ENCODE measurements at places on chromosomes 7 and 10. TPM values are rescaled to one million over a fixed set of nuclear protein-coding genes. Genes with fewer than 3 reads are reported as not detected.

DNA sequence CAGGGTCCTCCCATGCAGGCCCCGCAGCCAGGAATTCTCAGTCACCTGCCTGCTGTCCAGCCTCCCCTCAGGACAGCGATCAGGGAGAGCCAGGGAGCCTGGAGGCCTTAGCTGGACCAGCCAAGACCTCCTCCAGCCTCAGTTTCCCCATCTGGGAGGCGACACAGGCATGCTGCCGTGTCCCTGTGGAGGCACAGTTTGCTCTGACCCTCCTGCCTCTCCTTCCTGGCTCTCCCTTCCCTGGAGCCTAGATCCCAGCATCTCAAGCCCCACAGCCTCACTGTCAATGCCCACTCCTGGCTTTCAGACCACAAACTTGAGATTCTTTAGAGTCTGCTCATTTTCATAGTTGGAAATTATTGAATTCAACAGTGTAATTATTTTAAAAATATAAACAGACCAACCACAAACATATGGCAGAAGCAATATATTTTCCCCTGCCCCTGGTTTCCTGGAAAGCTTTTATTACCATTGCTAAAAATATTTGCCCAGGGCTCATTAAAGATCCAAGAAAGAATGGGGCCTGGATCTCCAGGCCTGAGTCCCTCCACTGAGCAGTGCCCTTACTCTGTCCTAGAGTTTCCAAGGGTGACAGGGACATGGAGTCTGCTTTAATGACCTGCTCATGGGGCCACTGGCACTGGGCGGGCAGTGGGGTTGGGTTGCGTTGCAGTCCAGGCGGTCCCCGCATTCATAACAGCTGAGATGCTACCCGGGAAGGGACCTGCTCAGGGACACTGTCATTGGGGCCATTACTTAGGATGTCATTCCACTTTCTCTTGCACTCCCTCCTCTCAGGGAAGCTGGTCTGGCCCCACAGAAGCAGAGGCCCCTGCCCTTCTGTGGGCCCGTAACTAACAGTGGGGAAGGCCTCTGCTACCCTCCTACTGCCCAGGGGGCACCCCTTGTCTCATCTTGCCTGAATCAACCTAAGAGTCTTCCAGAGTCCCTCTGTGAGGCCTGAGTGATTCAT, 81.6 kb upstream of the CHST15 start:
- no peak for DNase-seq

- no peak for DNase-seq
These were observed 523.9 kb upstream of the MGMT start for GRCh38 chr10:128943111-128943510.

GRCh38 chr10:71136036-71136721, 76.2 kb upstream of the UNC5B start:
- no peak for DNase-seq

DNA sequence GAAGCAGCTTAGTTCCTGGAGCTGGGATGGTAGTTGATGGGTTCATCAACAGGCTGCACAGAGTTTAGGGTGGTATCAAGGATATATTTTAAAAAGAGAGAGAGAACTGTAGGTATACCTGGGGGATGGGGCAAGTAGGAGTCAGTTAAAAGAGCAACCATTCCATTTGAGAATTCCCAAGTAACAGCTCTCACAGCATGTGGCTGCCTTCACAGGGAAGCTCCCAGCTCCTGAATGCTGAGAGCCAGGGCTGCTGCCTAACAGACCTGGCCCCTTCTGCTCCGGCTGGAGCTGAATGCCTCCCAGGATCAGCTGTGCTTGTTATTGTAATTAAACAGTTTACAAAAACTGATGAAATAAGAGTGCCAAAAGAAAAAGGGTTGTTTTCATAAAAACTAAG, 58.8 kb upstream of the GPR26 start:
- no peak for DNase-seq

GRCh38 chr10:69416695-69417094, at the start of gene TACR2:
Gene TACR2, minus strand, starts transcription at chr10:69416918. Its CDS starts 595 bp downstream, at chr10:69416323.
- no peak for DNase-seq

GRCh38 chr7:26863518-26864308, 677 bp downstream of the SKAP2 start:
- DNase-seq: peak; percentile 14

GRCh38 chr7:12458520-12459131, 55.0 kb upstream of the VWDE start:
- DNase-seq: no peak

GRCh38 chr10:62707810-62708209, 96.7 kb upstream of the ADO start:
- no peak for DNase-seq

GRCh38 chr10:119575991-119576390, 20.8 kb downstream of the TIAL1 start:
- DNase-seq: no peak

DNA sequence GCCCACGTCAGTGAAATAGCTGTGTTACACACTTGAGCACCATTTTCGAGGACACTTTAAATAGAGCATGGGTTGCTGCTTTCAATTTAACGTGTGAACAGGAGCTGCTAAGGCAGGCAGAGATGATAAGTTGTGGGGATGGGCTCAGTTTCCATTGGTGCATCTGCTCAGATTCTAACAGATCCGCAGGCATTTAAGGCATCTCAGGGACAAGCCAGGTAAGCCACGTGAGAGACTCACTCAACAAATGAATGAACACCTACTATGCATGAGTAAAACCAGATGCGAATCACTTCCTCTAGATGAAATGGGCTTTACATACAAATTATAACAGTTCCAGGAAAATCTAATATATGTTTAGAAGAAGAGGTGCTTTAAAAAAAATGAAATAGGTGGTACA, 34.6 kb downstream of the PLXNA4 start:
- no peak for DNase-seq

DNA sequence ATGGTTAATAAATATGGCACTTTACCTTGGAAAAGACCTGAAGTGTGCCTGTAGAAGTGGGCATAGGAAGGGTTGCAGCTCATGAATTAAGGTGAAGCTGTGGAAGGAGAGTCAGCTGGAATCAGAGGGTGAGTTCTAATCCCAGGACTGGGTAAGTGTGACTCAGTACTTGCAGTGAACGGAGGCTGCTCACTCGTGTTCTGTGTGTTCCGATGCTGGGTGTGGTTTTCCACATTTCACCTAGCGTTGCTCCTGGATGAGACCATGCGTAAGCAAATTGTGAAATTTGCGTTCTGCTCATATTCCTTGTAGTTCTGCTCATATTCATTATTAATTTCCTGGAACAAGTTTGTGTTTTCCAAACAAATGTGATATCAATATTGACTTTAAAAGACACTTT, 22.4 kb upstream of the TMEM236 start:
- no peak for DNase-seq

GRCh38 chr10:44258019-44258418, 126.9 kb downstream of the CXCL12 start:
- DNase-seq: no peak

DNA sequence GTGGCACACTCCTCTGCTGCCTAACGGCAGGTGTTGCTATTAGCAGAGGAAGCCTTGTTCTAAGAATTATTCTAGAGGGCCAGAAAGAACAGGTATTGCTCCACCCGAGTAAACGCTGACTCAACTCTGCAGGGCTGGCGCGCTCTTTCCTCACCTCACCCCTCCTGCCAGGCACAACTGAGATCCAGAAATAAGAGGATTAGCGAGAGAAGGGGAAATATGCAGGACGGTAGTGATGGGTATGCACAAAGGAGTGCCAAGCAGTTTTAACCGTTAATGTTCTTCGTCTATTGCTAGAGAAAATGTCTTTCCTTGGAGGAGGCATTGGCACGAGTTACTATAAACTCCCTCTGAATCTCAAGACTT, 369 bp upstream of the SCIN start:
- DNase-seq: no peak

DNA sequence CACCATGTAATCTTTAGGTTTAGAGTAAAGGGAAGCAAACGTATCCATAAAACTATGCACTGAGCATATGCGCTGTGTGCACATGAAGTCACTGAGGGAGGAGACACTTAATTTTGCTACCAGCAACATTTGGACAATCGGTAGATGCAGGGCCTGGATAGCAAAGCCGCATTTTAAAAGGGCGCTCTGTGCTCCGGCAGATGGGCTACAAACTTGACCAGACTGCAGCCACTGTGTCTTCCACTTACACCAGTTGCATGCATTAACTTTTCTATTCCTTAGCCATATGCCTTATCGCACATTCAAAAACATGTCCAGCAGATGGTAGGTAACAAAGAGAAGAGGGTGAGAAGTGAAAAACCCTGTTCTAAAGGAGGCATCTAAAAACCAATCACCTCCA, 18.3 kb downstream of the FAM171A1 start:
- no peak for DNase-seq

DNA sequence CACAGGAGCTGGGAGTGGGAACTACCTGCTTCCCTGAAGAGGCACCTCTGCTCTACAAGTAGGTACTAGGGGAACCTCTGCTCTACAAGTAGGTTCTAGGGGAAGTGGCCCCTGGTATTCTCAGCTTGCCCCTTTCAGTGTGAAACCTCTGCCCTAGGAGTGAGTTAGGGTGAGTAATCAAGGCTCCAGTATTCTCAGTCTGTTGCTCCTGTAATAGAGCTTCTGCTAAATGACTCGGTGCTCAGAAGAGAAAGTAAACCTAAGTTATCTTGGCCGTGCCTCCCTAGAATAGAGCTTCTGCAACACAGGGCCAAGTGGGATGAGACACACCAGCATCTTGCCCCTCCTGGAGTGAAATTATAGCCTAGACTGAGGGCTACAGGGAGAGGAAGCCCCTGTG, 13.4 kb upstream of the RASSF4 start:
- DNase-seq: no peak

DNA sequence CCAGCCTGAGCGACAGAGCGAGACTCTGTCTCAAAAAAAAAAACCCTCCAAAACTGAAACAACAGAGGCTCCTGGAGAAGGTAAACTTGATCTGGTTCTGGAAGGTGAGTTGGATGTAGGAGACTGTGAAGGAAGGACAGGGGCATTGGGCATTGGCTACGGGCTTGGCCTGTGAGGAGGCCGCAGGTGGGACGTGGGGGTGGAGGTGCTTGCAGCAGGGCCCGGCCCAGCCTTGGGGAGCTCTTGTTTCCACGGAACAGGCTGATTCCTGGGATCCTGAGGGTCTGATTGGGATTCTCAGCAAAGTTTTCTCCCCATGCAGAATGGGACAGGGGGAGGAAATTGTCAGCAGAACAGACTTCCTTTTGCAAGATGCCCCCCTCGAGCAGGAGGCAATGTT, 30.6 kb downstream of the IL15RA start:
- no peak for DNase-seq

DNA sequence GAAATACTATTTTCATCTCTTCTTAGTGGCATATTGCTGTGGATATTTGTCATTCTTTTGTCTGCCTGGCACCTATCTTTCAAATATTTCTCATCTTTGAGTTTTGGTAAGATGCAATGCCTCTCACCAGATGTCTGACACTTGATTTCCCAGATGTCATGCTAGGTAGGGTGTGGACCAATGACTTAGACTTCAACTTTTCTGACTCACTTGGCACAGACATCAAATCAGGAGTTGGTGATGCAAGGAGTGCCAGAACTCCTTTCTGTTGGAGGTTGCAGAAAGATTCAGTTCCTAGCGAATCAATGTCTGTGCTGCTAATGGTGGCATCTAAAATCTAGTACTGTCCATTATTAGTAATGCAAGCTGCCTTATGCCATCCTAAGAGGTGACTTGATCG, 216.9 kb upstream of the FERD3L start:
- DNase-seq: no peak

DNA sequence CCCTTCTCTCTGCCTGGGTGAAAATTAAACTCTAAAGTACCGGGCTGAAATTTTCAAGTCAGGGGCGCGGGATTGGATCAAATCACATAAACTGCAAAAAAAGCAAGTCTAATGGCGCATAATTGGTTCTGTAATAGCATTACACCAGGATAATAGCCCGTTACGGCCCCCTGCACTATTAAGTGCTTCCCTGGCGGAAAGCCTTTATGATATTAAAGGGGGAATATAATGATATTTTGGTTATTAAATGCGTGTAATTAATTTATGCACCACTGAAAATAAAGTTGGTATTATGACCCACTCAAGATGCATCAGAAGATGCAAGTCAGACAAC, 744 bp upstream of the DRGX start:
- no peak for DNase-seq

DNA sequence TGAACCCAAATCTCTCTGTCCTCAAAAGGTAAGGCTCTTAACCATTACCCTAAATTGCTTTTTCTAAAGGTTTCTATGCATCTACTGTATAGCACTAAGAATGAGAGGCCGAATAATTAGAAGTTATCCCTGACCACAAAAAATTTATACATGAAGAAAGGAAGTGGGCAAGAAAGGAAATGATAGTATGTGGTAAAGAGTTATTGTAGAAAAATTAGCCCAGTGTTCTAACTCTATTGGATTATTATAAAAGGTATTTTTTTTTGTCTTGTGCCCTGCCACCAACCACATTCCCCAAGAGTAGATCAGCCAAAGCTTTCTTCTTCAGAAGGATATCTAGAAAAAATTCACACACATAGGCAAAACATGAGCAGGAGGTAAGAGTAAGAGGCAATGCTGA, 45.4 kb downstream of the DKK1 start:
- no peak for DNase-seq

The RINT1 gene
- 29.7 TPM for total RNA-seq

The NYAP1 gene
- total RNA-seq: 0.34 TPM

The SEPTIN14 gene
- not detected for total RNA-seq

The XRCC2 gene
- 21.3 TPM for total RNA-seq

The GALNT17 gene
- not detected for total RNA-seq

The GPR85 gene
- total RNA-seq: not detected

The CYP2E1 gene
- total RNA-seq: not detected

The TDRD1 gene
- 0.21 TPM for total RNA-seq

The STN1 gene
- 25.4 TPM for total RNA-seq

Measured in activated naive CD8-positive, alpha-beta T cell treated with anti-CD3 and anti-CD28 coated beads for 36 hours (primary cell).